ENCODE measurements at places on chromosomes 7 and 10. TPM values are rescaled to one million over a fixed set of nuclear protein-coding genes. Genes with fewer than 3 reads are reported as not detected.

ITIH2 gene
- not detected for total RNA-seq

PRR15 gene
- not detected for total RNA-seq

IGF2BP3 gene
- total RNA-seq: 35.1 TPM

GIMAP1 gene
- total RNA-seq: not detected

RAMP3 gene
- 0.58 TPM for total RNA-seq

GRID2IP gene
- not detected for total RNA-seq

SPDYE2B gene
- not detected for total RNA-seq

FAM24A gene
- not detected for total RNA-seq

ANKRD22 gene
- not detected for total RNA-seq

BMPR1A gene
- total RNA-seq: 68.1 TPM

MEST gene
- total RNA-seq: 23.0 TPM

CUBN gene
- 3.3 TPM for total RNA-seq

CRHR2 gene
- total RNA-seq: not detected

VIPR2 gene
- total RNA-seq: under 0.01 TPM

FAM25A gene
- not detected for total RNA-seq

ITIH5 gene
- total RNA-seq: 2.8 TPM

FAM13C gene
- 3.3 TPM for total RNA-seq

AIMP2 gene
- 32.6 TPM for total RNA-seq

SH2D4B gene
- total RNA-seq: not detected

PIP gene
- not detected for total RNA-seq

LRRC18 gene
- total RNA-seq: under 0.01 TPM

ACTR3C gene
- total RNA-seq: under 0.01 TPM

KEL gene
- not detected for total RNA-seq

AKR1C4 gene
- not detected for total RNA-seq

NME8 gene
- total RNA-seq: not detected

CDNF gene
- 3.1 TPM for total RNA-seq

ALOX5 gene
- total RNA-seq: not detected

GPR146 gene
- total RNA-seq: 1.2 TPM

ACSM6 gene
- total RNA-seq: not detected

SGMS1 gene
- 91.3 TPM for total RNA-seq

GIMAP2 gene
- 0.58 TPM for total RNA-seq

H2BK1 gene
- total RNA-seq: not detected

Data from smooth muscle cell of trachea (primary cell).